ENCODE measurements at places on chromosomes 7 and 10.
A peak's percentile ranks its signal among the peaks of the same experiment; 100 is the strongest.

DNA sequence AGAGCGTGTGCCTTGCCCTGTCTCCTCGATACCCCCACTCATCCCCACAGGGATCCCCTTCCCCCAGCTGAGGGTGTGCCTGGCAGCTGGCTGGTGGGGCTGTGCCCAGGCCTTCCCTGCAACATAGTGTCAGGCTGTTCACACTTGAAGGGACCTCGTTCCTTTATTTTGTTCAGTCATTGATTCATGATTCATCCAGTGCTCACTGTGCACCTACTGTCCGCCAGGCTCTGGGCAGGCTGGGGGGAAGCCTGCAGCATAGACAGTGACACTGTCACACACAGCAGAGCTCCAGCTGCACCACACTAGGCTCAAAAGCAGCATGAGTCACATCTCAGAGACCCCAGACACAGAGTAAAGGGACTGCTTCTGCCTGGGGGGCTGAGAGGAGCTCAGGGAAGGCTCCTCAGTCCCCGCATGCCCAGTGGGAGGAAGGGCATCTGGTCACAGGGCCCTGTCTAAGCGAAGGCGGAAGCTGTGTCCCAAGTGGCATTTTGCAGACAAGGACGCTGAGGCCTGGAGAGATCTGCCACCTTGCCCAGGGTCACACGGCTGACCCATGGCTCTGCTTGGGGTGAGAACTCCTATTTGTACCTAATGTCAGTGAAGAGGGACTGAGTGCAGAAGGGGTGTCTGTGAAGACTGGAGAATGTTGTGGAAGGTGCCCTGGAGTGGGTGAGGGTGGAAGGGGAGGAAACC lies 27.9 kb downstream of the CDH23 start:
- no peak for DNase-seq

DNA sequence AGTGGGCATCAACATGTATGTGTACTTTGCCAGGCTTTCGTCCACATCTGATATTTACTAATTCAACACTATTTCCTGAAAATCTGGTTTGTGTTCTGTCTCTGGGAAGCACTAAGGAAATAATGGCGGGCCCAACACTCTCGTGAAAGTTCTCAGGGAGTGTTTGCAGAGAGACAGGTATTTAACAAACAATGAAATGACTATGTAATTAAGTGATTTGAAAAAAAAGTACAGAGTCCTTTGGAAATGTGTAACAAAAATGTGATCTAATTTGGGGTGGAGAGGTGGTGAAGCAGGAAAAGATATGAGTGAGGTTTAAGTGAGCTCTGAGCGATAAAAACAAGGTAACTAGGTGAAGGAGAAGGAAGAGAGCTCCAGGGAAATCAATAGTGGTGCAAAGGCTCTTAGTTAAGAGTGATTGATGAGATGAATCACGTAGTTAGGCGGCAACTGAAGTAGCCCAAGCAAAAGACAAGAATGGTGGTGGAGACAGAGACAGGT lies 95.3 kb upstream of the DNAJB12 start:
- DNase-seq = no peak

GRCh38 chr7:7017707-7018280 lies 164.6 kb upstream of the C1GALT1 start:
- no peak for DNase-seq

DNA sequence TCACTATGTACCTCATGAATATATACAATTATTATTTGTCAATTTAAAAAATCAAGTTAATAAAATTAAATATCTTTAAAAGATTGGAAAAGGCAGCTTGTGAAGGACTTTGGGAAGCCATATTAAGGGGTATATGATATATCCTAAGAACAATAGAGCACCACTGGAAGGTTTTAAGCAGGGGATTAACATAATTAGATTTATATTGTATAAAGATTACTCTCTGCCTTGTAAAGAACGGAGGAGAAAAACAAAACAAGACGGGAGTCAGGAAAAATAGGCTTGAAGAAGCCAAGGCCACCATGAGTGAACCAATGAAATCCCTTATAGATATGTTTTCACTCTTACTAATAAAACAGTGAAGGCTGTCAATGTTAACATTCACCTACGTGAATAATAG lies 11.1 kb upstream of the CNNM1 start:
- DNase-seq = no peak

- DNase-seq = no peak
Observed at GRCh38 chr10:104090611-104091010, 4.9 kb upstream of the COL17A1 start.

- no peak for DNase-seq
Observed at GRCh38 chr10:124144536-124144935, 51.1 kb upstream of the CHST15 start.

- DNase-seq = peak; percentile 37
Observed at GRCh38 chr10:72564596-72564995, 61.3 kb downstream of the MICU1 start.

DNA sequence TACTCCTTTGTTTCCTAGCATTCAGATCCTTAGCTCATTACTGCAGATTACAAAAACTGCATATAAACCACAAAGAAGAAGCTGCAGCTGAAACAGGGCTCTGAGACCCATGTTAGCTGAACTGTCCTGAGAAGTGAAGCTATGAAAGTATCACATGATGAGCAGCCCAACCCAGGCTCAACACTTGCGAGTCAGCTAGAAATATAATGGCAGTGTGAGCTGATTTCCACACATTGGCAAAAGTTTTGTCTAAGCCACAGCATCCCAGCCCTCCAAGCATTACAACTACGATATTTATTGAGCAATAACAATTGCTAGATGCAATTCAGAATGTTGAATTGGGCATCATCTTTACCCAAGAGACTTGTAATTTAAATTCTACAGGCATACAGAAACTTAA lies 34.5 kb upstream of the SKAP2 start:
- DNase-seq = no peak

- no peak for DNase-seq
Observed at GRCh38 chr10:124492266-124492665, 30.6 kb downstream of the LHPP start.

GRCh38 chr10:95176101-95176500 lies 17.9 kb upstream of the ACSM6 start:
- no peak for DNase-seq

- no peak for DNase-seq
Observed at GRCh38 chr10:121891103-121891502, 36.7 kb downstream of the ATE1 start.

DNA sequence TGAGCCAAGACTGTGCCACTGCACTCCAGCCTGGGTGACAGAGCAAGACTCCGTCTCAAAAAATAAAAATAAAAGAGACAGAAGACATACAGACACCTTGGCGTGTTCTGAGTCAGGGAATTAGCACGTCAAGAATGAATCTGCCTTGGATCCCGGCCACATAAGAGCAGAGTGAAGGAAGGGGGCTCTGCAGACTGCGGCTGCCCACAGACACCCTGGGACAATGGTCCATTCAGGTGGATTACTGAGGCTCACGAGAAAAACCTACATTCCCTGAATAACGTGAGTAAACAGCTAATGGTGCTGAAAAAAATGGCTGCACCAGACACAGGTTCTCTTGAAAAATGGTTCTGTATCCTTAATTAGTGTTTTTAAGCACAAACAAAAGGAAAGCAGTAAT lies 100.1 kb upstream of the FGFR2 start:
- DNase-seq = no peak

GRCh38 chr7:3835109-3835508 lies 534.1 kb downstream of the SDK1 start:
- DNase-seq = no peak

- DNase-seq = no peak
Observed at GRCh38 chr7:9283246-9283645, 849.8 kb downstream of the NXPH1 start.

DNA sequence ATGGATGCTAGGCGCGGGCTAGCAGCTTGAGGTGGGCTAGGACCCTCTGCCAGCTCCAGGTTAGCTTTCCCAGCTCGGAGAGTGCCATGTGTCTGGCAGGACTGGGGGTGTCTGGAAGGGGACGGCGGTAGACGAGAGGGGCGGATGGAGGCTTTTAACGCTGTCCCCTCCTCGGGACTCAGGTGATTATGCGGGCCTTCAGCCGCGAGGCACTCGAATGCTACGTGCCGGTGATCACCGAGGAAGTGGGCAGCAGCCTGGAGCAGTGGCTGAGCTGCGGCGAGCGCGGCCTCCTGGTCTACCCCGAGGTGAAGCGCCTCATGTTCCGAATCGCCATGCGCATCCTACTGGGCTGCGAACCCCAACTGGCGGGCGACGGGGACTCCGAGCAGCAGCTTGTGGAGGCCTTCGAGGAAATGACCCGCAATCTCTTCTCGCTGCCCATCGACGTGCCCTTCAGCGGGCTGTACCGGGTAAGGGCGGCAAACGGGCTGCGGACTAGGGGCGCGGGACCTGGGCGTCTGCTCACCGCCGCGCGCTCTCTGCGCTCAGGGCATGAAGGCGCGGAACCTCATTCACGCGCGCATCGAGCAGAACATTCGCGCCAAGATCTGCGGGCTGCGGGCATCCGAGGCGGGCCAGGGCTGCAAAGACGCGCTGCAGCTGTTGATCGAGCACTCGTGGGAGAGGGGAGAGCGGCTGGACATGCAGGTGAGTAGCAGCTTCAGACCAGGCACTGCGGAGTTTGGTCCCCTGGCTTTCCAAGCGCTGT lies 1.1 kb downstream of the CYP26A1 start:
- DNase-seq = no peak

DNA sequence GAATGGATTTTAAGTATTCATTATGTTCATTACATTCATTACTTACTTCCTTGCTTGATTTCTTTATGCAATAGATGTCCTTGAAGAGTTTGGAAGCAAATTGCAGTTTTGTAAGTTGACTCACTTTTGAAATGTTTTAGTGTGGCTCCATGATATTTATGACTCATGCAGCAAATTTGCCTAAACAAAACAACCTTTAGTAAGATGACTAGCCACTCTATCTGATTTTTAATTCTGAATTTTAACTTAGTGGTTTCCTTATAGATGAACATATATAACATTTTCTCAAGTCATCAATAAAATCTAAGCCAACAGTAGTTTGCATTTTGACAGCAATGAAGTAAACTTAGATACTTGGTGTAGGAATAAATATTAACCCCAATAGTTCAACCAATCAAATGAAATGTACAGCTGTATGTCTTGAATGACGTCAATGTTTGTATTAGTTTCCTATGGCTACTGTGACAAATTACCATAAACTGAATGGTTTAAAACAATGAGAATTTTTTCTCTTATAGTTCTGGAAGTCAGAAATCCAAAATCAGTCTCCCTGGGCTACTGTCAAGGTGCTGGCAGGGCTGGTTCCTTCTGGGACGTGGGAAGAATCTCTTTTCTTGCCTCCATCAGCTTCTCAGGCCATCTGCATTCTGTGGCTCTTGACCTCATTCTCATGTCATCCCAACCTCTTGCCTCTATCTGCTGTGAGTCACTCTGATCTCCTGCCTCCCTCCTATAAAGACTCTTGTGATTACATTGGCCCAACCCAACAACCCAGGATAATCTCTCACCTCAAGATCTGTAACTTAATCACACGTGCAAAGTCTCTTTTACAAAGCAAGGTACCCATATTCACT lies 73.4 kb downstream of the AHR start:
- DNase-seq = peak; percentile 93

DNA sequence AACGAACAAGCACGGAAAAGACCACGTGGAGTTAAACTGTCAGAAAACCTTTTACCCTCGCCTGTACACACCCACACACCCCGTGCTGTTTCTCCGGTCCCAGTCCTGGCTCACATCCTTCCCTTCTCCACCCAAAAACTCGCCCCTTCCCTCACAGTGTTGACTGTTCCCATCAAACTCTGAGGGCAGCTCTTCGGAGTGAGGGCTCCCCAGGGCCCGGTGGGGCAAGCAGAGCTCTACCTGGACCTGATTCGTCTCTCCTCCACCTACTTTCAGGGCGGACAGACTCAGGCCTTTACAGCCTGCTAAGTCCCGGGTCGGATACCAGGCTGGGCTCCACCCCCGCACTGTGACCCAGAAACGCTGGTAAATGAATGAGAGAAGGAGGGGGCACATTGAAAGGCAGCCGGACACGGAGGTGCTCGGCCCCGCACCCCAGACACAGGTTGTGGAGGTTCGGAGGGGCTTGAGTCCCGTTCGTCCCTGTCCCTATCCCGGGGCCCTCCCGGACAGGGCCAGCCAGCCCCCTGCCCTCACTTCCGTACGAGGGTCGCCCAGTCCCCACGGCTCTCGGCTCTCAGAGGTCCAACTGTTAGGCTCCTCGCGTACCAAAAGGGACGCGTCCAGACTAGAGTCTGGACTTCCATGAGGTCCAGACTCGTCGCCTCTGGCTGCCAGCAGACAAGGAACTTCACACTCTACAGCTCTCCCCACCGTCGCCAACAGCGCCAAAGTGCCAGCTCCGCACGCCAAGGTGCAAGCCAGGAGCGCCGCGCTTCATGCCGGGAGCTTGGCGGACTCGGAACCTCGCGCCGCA lies 31.7 kb upstream of the ASL start:
- no peak for DNase-seq

DNA sequence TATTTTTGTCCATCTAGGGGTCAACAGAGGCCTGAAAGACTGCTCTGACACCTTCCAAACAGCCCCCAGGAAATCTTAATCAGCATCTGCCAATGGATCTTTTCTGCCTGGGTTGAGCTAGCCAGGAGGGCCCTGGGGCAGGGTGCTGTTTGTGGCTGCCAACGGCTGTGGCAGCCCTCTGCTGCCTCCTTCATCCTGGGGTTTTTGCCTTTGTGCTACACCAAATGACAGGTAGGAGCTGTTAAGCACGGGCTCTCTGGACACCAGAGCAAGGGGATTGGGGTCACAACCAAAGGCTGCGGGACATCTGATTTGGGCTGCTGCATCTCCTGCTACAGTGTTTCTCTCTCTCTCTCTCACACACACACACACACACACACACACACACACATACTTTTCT lies 2.0 kb upstream of the KIAA1217 start:
- DNase-seq = no peak

DNA sequence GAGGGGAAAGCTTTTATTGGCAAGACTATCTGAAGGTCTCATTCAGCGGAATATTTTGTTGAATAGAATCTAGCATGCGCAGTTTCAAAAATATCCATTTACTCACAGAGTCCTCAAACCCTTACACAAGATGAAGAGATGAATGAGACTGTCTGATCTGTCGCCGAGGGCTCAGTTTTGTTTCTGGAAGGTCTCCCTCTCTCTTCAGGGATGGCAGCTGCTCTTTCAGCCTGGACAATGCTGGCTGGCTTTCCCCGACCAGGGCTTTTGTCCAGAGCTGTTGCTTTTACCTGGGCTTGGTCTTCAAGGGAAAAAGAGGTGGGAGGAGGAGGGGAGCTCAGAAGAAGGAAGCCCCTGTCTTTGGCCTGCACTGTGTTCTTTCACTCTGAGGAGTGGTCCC lies 81.9 kb upstream of the BTBD16 start:
- DNase-seq = no peak

DNA sequence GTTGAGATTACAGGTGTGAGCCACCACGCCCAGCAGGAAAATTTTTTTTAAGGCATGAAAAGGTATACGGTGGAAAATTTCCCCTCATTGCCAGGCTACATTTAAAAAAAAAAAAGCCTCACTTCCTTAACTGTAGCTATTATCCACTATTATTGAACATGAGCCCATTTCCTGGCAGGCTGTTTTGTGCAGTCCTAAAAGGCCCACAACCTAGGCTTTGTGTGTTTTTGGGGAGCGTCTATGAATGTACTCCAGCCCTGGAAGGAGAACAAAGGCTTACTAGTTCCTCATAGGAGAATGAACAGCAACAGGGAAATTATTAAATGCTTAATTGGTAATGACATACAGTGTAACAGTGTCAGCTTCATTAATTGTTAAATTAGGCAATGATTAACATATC lies 111.0 kb downstream of the ABLIM1 start:
- no peak for DNase-seq

GRCh38 chr7:66150471-66150870 lies 35.8 kb downstream of the CRCP start:
- no peak for DNase-seq

Data from fibroblast of the conjunctiva (primary cell).